Type B pancreatic cell (in vitro differentiated cells): ENCODE measurements at places on chromosomes 6 and 20. TPM values are rescaled to one million over a fixed set of nuclear protein-coding genes. Genes with fewer than 3 reads are reported as not detected.
A peak's percentile ranks its signal among the peaks of the same experiment; 100 is the strongest.

The GPX5 gene
- not detected in 2 replicates for total RNA-seq

The MOCS1 gene
- 5.7 and 15.6 TPM in 2 replicates for total RNA-seq

The ADAM33 gene
- 0.29 and 8.2 TPM in 2 replicates for total RNA-seq

The FAM217B gene
- 13.8 and 27.6 TPM in 2 replicates for total RNA-seq

- no peaks in the 10 kb centered on the region for H3K36me3 ChIP-seq
- no peak overlapping the region for H3K27ac ChIP-seq
- no peak for DNase-seq
- H3K4me1 ChIP-seq, result peaks cover 26% of the 10 kb centered on the region
- H3K27me3 ChIP-seq, result no peaks in the 10 kb centered on the region
- H3K4me3 ChIP-seq, result no peak overlapping the region
Measured at GRCh38 chr6:134741200-134741536, 208.7 kb downstream of the ALDH8A1 start.

GRCh38 chr6:25266456-25267100, 12.6 kb upstream of the CARMIL1 start:
- no peaks in the 10 kb centered on the region for H3K36me3 ChIP-seq
- H3K27ac ChIP-seq, result no peak overlapping the region
- DNase-seq, result no peak
- no peak overlapping the region for H3K4me3 ChIP-seq
- H3K27me3 ChIP-seq, result peaks cover 30% of the 10 kb centered on the region
- peaks cover 3% of the 10 kb centered on the region for H3K4me1 ChIP-seq

DNA sequence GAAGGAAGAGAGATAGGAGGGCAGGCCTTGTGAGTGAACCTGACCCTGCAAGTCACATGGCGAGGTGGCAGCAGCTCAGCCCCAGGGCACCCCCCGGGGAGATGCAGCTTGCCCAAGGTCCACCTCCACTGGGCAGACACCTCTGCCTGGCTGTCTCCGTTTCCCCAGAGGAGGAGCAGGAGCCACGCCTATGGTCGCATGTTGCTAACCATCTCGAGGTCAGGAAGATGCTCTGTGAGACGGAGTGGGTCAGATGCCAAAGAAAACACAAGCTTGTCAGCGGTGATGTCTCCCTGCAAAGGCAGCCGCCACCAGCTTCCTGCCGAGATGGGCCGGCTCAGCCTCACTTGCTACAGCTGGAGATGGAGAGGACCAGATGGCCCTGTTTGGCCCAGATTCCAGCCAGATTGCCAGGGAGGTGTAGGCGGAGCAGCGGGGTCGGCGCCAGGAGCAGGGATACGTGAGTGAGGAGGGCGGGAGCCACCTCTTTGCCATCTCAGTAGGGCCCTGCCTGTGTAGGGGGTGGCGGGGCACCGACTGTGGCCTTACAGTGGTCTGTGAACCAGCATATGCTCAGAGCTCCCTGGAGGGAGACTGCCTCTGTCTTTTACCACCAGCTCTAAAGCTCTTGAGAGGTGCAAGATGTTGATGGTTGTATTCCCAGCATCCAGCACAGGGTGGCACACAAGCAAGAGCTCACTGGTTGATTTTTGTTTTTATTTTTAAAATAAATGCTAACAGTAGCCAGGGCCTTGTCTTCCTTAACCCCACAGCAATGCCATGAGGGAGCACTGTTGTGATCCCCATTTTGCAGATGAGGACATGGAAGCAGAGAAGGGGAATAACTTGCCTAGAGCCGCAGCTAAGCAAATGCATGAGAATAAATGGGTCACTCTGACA, 42.9 kb upstream of the FAM83D start:
- peaks cover 42% of the 10 kb centered on the region for H3K27me3 ChIP-seq
- DNase-seq, result no peak
- no peaks in the 10 kb centered on the region for H3K36me3 ChIP-seq
- no peak overlapping the region for H3K4me3 ChIP-seq
- no peak overlapping the region for H3K27ac ChIP-seq
- no peaks in the 10 kb centered on the region for H3K4me1 ChIP-seq

The KCNQ2 gene
- total RNA-seq, result 4.4 and 47.3 TPM in 2 replicates

The TMEM74B gene
- total RNA-seq, result 10.7 and 12.0 TPM in 2 replicates

- peaks cover 8% of the 10 kb centered on the region for H3K4me1 ChIP-seq
- H3K27me3 ChIP-seq, result peaks cover 8% of the 10 kb centered on the region
- H3K4me3 ChIP-seq, result no peak overlapping the region
- H3K27ac ChIP-seq, result peak overlapping the region; percentile 71
- H3K36me3 ChIP-seq, result no peaks in the 10 kb centered on the region
Measured at GRCh38 chr20:61178551-61179071, 73.5 kb upstream of the CDH4 start.

DNA sequence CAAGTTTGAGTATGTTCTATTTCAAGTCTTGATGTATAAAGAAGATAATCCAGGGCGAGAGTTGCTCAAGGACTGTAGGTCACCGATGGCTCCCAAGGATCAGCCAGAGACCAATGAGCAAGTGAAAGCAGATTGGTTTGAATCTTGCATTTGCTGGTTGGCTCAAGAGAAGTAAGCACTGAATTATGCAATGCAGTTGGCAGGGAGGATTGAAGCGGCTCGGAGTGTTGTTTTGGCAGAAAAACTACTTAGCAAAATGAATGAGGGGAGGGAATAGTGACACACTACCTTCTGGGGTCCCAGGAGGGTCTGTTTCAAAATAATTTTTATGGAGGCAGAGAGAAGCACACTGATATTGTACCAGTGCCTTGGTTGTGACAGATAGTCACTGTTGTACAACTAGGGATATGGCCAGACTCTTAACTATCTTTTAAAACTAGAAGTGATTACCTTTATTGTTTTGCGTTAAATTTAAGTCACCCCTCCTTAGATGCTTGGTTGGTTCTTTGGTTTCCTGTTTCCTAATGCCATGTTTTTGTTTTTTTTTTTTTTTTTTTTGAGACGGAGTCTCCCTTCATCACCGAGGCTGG, 15.7 kb downstream of the SASH1 start:
- H3K36me3 ChIP-seq, result peaks cover 33% of the 10 kb centered on the region
- DNase-seq, result no peak
- H3K4me1 ChIP-seq, result peaks cover 29% of the 10 kb centered on the region
- H3K27ac ChIP-seq, result peak overlapping the region; percentile 7
- no peaks in the 10 kb centered on the region for H3K27me3 ChIP-seq

GRCh38 chr20:46928580-46929132, 34.0 kb downstream of the EYA2 start:
- H3K36me3 ChIP-seq, result no peaks in the 10 kb centered on the region
- no peak for DNase-seq
- peaks cover 7% of the 10 kb centered on the region for H3K4me1 ChIP-seq
- no peak overlapping the region for H3K4me3 ChIP-seq
- no peak overlapping the region for H3K27ac ChIP-seq

The SLC22A2 gene
- total RNA-seq, result not detected in 2 replicates

The HTR1E gene
- total RNA-seq, result 0.39 and 0.52 TPM in 2 replicates

DNA sequence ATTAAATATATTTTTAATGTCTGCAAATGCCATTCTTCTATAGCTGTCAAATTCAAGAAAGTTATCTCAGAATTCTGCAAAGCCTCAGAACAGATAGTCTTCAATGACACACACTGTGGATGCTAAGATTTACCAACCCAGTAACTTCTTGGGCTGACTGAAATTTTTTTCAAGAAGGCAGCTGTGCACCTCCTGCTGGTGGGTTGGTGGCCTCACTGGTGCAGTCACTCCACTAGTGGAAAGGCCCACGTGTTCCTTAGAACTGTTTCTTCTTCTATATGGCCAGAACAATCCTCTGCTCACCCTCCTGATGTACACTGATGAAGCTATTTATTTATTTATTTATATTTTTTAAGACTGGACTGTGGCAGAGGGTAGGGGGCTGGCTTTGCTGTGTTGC, 28.1 kb upstream of the MTCL3 start:
- no peaks in the 10 kb centered on the region for H3K36me3 ChIP-seq
- H3K27me3 ChIP-seq, result peaks cover 4% of the 10 kb centered on the region
- H3K27ac ChIP-seq, result no peak overlapping the region
- no peak for DNase-seq
- H3K4me1 ChIP-seq, result no peaks in the 10 kb centered on the region
- H3K4me3 ChIP-seq, result no peak overlapping the region

- no peaks in the 10 kb centered on the region for H3K36me3 ChIP-seq
- no peak overlapping the region for H3K4me3 ChIP-seq
- H3K27me3 ChIP-seq, result no peaks in the 10 kb centered on the region
- H3K27ac ChIP-seq, result no peak overlapping the region
Measured at GRCh38 chr20:14295770-14296309, 41.6 kb downstream of the FLRT3 start.

The RIPPLY2 gene
- 1.6 and 1.8 TPM in 2 replicates for total RNA-seq

GRCh38 chr6:135655055-135655454, 157.5 kb upstream of the AHI1 start:
- no peak overlapping the region for H3K4me3 ChIP-seq
- no peak overlapping the region for H3K27ac ChIP-seq
- H3K4me1 ChIP-seq, result no peaks in the 10 kb centered on the region
- DNase-seq, result no peak

GRCh38 chr6:129843573-129843972, 17.5 kb downstream of the TMEM244 start:
- H3K4me3 ChIP-seq, result no peak overlapping the region
- DNase-seq, result no peak

The GABBR1 gene
- 26.6 and 71.7 TPM in 2 replicates for total RNA-seq

DNA sequence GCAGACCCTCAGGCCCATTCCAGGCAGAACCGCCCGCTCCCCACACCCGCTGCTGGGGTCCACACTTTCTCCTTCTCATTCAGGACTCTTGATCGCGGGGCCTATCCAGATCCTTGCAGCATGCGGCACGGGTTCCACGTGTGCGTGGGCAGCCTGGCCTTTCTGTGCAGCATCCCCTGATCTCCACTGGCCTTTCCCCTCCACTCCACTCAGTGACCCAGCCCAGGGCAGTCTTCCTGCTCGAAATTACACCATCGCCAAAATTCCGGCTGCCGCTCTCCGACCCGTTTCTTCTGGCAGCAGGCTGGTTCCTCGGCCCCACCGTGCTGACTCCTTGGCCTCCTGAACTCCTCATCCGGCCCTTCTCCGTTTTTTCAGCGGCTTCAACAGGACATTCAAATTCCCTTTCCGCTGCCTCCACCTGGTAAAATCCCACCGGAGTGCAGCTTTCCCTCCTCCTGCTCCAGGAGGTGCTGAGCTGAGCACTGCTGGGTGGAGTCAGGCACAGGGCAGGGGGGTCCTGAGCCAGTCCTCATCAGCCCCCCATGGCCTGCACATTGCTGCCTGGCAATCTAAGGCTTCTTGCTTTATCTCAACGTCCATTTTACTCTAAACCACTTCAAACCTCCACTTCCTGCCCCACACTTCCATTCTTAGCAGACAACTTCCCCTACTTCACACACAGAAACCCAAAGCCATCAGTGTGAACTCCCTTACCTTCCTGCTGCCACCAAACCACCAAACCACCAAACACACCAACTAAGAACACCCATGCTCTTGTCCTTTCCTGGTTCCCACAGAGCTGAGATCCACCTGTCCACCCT, 9.0 kb downstream of the SFT2D1 start:
- peaks cover 17% of the 10 kb centered on the region for H3K36me3 ChIP-seq
- no peaks in the 10 kb centered on the region for H3K27me3 ChIP-seq
- DNase-seq, result no peak
- peak overlapping the region; percentile 71 for H3K27ac ChIP-seq
- peaks cover 18% of the 10 kb centered on the region for H3K4me1 ChIP-seq

DNA sequence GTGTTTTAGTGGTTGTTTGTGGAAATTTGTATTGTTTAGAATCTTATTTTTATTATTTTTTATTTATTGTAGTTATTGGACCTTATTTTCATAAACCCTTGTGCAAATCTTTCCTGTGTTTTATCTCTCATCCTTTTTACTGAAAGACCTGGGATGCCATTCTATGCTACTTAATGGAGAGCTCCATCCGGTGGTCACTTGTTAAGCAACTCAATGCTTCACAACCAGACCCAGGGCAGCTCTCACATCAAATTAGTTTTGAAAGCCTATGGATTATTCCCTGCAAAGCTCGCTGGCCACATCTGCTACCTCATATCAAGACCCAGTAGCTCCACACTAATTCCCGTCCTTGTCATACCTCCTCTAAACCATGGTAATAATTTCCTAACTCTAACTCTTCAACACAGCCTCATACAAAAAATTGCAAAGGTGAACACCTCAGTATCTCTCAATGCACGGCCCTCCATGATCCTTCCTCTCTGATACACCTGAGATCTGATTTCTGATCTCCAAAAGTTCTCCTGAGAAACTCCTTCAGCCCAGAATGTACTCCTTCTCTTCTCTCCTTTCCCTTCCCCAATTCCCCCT, 296.6 kb upstream of the MANEA start:
- no peaks in the 10 kb centered on the region for H3K36me3 ChIP-seq
- no peak overlapping the region for H3K4me3 ChIP-seq
- H3K4me1 ChIP-seq, result no peaks in the 10 kb centered on the region
- H3K27me3 ChIP-seq, result peaks cover 3% of the 10 kb centered on the region
- no peak for DNase-seq

GRCh38 chr20:34328928-34329677, 25.9 kb upstream of the AHCY start:
- no peak for DNase-seq
- no peak overlapping the region for H3K27ac ChIP-seq
- no peaks in the 10 kb centered on the region for H3K36me3 ChIP-seq
- H3K4me3 ChIP-seq, result no peak overlapping the region
- H3K4me1 ChIP-seq, result peaks cover 28% of the 10 kb centered on the region

GRCh38 chr6:658244-658643, 1.3 kb upstream of the HUS1B start:
- H3K4me3 ChIP-seq, result no peak overlapping the region
- DNase-seq, result no peak
- no peaks in the 10 kb centered on the region for H3K27me3 ChIP-seq
- H3K36me3 ChIP-seq, result peaks cover 17% of the 10 kb centered on the region
- H3K4me1 ChIP-seq, result peaks cover 13% of the 10 kb centered on the region
- H3K27ac ChIP-seq, result no peak overlapping the region
